ENCODE measurements at places on chromosomes 7 and 10.

DNA sequence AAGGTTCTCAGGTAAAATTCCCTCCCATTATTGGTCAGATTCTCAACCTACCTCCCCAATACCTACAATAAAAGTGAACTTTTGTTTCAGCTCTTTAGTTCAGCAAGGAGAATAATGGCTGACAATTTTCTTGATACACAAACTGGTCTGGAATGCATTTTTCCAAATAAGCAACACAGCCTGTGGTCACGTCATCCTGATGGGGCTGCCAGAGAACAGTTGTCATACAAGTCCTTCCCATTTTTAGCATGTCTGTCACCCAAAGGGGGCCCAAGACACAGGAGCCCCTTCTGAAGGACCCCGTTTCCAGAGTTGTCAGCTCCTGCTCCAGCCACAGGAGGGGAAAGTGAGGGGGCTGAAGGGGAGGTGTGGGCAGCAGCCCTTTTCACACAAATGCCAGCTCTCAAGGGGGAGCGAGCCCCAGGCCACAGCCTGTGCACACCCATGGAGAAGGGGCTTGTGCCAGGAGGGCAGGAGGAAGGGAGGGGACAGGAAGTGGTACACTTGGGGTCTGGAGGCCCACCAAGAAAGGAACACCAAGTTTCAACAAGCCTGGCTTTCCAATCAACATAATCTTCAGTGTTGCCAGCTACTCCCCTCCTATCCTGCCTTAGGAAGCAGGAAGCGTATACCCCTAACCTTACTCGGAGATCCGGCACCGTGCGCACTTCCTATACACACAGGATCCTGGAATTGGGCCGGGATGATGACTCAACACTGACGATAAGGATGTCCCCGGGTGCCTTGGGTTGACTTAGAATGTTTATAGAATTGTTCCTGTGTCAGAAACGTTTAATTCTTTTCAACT is 43.4 kb upstream of the PDLIM1 start:
- DNase-seq: no peak

- DNase-seq: no peak
Observed at GRCh38 chr7:108568801-108569380, 615 bp downstream of the THAP5 start.

- no peak for DNase-seq
Observed at GRCh38 chr7:87231711-87232110, 12.2 kb upstream of the TMEM243 start.

DNA sequence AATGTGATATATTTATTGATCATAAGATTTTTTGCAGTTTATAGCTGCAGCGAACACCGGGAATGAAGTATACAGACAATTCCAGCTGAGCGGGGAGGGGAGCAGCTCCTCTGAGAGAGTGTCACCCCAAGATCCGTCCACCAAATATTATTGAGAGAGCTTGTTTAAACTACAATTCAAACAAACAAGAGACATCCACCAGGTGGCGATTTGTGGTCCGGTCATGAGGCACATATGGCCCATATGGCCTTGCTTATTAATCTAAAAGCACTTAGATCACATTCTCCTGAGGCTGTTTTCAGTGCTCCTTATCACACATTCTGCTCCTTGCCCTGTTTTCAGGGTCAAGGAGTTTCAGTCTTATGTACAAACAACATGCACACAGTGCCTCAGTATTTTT is 83.1 kb downstream of the THSD7A start:
- DNase-seq: no peak

- DNase-seq: no peak
Observed at GRCh38 chr7:92625617-92626016, 35.4 kb upstream of the FAM133B start.

- DNase-seq: no peak
Observed at GRCh38 chr10:48601789-48602188, 3.1 kb downstream of the ARHGAP22 start.

- DNase-seq: no peak
Observed at GRCh38 chr10:17343118-17343517, 111.3 kb downstream of the ST8SIA6 start.

- no peak for DNase-seq
Observed at GRCh38 chr7:106050746-106051117, 61.4 kb downstream of the SYPL1 start.

- DNase-seq: no peak
Observed at GRCh38 chr7:23238983-23239652, 7.5 kb upstream of the GPNMB start.

DNA sequence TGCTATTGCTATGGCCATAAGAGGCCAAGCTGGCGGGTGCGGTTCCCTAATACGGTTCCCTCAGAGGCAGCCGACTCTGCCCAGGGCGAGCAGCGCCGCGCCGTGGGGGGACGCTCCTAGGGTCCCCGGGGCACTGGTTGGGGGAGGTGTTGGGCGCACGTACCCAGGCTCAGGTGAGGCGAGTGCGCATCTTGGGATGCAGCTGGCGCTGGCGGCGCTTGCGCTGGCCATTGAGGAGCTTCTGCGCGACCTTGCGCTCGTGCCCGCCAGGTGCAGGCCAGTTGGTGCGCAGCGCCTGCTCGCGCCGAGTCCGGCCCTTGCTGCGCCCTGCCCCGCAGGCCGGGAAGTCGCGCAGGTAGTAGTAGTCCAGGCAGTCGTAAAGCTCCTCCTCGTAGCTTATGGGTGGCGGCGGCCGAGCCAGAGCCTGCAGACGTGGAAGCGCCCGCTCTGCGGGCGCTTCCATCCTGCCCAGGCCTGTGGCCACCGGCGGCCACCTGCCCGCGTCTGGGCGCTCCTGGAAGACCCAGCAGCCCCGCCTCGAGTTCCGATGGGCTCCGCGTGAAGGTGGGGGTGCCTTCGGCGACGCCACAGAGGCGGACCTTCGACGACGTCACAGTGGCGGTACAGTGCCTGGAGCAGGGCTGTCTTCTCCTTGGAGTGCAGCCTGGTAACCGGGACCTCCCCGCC is at the start of gene NUPR2:
TSS of gene NUPR2 (minus strand) at position 566 of the 687 bp plus-strand sequence. CDS start at position 463, 103 bp downstream.
- DNase-seq: no peak

GRCh38 chr7:53013925-53014324 is 21.5 kb upstream of the POM121L12 start:
- DNase-seq: no peak
